Activated gamma-delta T cell treated with anti-CD3 and anti-CD28 coated beads, Interleukin-2, amount 50 U/mL, for 16 hours (primary cell): ENCODE measurements at places on chromosomes 2 and 18.
A peak's percentile ranks its signal among the peaks of the same experiment; 100 is the strongest.

GRCh38 chr2:25420820-25421237, 79.1 kb upstream of the DNMT3A start:
- DNase-seq: no peak

DNA sequence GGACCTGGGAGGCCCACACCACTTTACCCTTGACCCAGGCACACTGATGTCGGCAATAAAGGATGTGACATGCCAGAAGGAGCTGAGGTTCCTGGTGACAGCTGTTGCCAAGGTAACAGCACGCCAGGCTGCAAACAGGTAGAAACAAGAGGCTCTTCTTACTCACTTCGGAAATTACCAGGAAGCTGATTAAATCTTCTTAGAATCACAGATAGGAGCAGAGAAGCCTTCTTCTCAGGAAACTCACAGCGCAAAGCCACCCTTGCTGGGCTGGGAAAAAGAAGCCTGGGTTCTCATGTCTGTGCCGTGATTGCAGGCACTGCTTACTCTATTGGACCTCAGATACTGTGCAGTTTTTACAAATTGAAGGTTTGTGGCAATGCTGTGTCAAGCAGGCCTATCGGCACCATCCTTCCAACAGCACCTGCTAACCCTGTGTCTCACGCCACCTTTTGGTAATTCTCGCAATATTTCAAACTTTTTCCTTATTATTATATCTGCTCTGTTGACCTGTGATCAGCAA, 61.0 kb upstream of the TAF1B start:
- peak; percentile 42 for DNase-seq

- DNase-seq: no peak
Measured at GRCh38 chr2:112301171-112301584, 25.8 kb downstream of the ZC3H6 start.

GRCh38 chr2:166404831-166405568, 29.3 kb upstream of the SCN9A start:
- no peak for DNase-seq

- DNase-seq: no peak
Measured at GRCh38 chr2:139160836-139161235, 380.6 kb upstream of the NXPH2 start.

DNA sequence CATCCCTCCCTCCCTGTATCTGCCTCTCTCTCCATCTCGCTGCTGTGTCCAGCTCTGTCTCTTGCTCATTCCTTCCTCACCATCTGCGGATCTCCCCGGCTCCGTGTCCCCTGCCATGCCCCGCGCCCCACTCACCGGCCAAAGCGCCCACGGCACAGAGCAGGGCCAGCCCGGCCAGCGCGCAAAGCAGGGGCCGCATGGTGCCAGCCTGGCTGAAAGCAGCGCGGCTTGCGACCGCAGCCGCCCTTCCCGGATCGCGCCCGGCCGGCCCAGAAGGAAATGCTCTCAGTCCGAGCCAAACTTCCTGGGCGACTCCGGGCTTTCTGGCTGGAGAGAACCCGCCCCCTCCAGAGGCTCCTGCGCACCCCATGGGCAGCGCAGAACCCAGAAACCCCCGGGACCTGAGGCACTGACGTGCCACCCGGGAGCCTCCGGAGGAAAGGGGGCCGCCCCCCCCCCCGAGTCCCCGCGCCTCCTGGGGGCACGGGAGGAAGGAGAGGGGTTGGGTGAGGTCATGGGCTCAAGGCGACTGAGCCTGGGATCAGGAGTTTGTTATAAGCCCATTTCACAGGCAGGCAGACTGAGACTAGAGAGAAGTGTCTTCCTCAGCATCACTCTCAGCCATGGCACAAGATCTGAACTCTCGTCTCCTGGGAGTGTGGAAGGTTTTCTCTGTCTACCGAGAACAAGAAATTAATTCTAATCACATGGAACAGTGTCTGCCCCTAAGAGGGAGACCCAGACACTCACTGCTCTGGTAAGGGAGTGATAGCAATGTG, 45.2 kb upstream of the RAB6C start:
- no peak for DNase-seq

DNA sequence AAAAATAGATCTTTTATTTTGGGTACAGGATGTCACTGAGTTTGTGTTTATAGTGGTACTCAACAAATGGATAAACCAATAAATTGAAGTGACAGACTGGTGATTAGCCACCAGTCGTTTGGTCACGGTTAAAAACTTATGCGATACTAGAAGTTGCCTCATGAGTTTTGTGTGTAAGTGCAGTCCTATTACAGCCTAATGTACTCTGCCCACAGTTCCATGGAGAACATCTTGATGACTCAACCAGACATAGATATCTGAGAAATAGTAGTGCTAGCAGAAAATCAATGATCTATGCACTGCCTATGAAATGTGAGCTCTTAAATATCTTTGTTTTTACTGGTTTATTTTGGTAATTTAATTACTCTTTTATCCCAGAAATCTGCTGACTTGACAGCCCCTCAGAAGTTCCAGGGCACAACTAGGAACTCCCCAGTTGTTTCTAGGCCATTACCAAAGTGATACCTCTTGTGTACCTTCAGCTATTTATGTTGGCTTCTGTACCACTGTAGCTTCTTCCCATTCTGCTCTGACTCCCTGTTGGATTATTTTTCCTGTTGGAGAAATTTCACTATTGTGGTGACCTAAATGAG, 209.1 kb upstream of the KCNJ3 start:
- DNase-seq: no peak

GRCh38 chr2:19187323-19188020, 171.0 kb downstream of the OSR1 start:
- no peak for DNase-seq

- DNase-seq: no peak
Measured at GRCh38 chr18:24370120-24370519, 27.5 kb downstream of the OSBPL1A start.

DNA sequence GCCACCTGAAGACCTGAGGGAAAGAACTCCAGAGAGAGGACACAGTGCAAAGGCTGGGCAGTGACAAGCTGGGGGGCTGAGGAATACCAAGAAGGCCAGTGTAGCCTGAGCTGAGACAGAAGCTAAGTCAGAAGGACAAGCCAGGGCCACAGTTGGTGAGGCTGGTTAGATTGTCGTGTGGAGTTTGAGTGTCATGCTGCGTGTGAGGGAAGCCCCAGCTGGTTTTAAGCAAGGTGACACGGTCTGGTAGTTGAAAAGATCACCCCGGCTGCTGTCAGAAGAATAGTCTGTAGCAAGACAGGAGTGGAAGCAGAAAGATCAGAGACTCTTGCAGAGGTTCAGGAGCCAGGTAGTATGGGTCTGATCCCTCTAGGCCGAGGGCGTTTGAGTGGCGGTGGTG, 50.6 kb upstream of the RMDN2 start:
- no peak for DNase-seq

DNA sequence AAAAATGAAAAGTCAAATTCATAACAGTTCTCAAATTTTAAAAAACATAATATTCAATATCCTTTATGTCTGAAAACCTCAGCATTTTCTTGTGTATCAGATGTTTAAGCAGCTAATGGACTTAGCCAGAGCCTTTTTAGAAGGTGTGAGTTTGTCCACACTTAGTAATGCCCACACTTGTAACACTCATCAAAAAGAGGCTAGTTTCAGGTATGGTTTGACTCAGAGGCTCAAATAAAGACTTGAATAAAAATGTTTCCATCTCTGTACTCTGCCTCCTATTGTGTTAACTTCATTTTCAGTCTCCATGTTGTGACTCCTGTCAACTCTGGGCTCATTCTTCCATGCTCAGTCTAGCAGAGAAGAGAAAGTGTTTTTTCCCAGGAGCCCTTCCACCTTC, 311.6 kb downstream of the IRS1 start:
- DNase-seq: no peak

DNA sequence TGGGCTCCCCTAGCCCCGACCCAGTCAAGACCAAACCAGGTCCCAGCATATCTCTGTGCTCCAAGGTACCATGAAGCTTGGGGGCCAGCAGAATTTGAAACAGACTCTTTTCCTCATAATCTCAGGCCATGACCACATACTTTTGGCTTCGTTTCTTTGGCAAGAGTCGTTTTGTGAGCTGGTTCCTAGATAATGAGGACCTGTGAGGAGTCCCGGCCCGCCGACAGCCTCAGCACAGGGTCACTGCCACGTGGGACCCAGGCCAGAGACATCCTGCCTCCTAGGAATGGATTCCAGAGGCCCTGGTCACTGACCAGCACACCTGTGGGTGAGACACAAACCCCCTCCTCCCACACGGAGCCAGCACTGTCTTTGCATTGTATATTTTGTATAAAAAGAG, 73.5 kb downstream of the VAPA start:
- no peak for DNase-seq

DNA sequence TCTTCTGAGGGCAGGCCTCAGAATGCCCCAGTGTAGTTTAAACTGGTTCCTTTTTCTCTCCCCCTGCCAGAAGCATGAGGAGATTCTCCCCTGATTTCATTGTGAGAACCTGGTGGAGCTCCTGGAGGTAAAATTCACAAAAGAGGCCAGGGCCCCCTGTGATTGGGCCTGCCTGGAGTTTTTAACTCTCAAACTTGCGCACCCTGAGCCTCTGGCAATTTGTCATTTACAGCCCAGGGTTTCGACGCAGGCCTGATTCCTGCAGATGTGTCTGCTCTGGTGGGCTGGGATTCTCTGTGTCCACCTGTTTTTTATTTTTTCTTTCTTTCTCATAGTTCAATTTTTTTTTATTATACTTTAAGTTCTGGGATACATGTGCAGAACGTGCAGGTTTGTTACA, 157.9 kb downstream of the ASB1 start:
- DNase-seq: no peak

GRCh38 chr2:68974946-68975665, 670 bp downstream of the GKN1 start:
- no peak for DNase-seq

DNA sequence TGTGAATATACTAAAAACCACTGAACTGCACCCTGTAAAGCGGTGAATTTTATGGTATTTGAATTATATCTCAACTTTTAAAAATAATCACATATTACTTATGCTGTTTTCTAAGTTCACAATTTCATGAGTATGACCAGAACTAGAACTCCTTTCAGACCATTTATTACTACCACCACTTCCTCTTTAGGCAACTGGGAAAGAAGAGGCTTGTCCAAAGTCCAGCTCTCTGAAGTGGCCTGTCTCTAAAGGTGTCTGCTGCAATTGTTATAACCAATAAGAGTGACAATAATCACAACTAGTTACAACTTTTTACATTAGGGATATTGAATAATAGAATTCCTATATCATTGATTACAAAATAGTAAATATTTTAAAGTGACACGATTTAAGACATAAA, 267.9 kb upstream of the PIK3C3 start:
- DNase-seq: no peak

DNA sequence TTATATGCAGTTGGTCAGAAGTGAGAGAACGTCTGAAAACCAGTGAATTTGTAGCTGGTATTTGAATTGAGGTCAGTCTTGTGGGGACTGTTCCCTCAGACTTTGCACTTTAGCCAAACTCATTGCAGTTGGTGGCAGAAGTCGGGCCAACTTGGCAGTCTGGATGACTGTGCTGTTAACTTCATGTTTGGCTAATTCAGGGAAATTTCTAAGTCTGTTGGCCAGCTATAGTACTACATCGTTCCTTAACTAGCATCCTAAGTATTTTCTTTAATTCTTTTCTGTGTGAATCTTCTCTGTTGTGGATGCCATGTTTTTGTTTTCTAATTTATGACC, 806.8 kb upstream of the GCFC2 start:
- DNase-seq: no peak

GRCh38 chr2:144780983-144781382, 261.1 kb upstream of the ZEB2 start:
- no peak for DNase-seq

- DNase-seq: no peak
Measured at GRCh38 chr2:237568121-237568660, 1.8 kb downstream of the PRLH start.

DNA sequence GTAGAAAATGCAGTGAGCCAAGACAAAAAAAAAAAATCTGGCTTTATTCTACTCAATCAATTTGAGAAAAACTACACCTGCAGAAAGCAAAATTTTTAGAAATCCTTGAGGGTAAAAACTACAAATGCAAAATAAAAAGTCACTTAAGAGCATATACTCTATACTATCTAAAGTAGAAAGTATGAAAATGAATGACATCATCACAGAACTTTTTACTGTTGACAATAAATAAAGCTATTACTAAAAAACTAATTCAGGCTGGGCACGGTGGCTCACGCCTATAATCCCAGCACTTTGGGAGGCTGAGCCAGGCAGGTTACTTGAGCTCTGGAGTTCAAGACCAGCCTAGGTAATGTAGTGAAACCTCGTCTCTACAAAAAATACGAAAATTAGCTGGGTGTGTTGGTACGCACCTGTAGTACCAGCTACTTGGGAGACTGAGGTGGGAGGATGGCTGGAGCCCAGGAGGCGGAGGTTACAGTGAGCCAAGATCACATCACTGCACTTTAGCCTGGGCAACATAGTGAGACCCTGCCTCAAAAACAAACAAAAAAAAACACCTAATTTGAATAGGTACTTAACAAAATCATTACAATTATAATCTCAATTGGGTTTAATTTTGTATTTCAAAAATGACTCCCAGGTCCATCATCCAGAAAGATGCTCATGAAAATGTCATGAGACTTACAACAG, 7.6 kb downstream of the NFU1 start:
- no peak for DNase-seq

DNA sequence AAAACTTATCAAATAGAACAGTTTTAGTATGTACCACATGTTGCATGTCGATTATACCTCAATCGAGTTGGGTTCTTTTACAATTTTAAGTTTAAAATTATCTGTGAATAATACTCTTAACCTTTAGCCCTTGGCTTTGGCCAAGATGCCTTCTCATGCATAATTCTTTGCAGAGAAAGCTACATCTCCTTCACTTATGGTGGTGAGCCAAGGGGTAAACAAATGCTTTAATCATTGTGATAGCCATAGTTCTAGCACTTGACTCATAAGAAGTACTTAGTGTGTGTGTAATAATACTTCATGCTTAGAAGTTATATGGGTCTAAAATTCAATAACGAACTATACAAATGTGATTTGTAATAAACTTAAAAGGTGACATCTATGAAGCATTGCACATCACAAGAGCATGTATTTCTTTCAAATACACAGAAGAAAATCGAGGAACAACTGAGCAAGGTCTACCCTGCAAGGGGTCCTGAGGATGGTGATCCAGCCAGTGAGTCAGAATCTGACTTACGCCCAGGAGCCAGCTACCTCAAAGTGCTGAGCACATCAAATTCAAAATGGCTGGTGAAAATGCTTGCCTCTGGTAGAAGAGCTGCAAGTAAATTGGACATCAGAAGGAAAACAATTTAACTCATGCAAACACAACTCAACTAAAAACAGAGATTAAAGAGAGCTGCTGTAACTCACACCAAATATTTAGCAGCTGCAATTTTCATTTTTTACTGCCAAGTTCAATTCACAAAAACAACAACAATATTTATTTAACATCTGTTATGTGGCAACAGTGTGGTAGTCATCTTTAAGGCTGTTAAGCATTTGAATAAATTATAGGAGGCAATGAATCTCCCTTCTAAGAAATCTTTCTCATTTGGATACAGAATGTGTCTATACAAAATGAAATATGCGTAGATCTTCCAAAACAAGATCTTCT, 23.8 kb upstream of the TTC39C start:
- DNase-seq: no peak
